ENCODE measurements at places on chromosomes 2 and 18.

GRCh38 chr2:207161247-207162123 is 4.3 kb downstream of the KLF7 start:
- DNase-seq: no peak
- H3K27ac ChIP-seq: no peak overlapping the region
- H3K27me3 ChIP-seq: no peaks in the 10 kb centered on the region

- H3K4me3 ChIP-seq: peak overlapping the region; percentile 62
- peaks cover 58% of the 10 kb centered on the region for H3K27me3 ChIP-seq
- H3K36me3 ChIP-seq: no peaks in the 10 kb centered on the region
- H3K4me1 ChIP-seq: peaks cover 13% of the 10 kb centered on the region
- H3K27ac ChIP-seq: no peak overlapping the region
- DNase-seq: peak; percentile 62
These were observed 713 bp downstream of the ATOH8 start for GRCh38 chr2:85754313-85755095.

GRCh38 chr2:230430957-230431910 is 15.2 kb downstream of the SP100 start:
- no peak overlapping the region for H3K4me3 ChIP-seq
- H3K27me3 ChIP-seq: no peaks in the 10 kb centered on the region
- H3K36me3 ChIP-seq: peaks cover 72% of the 10 kb centered on the region
- no peak for DNase-seq
- H3K27ac ChIP-seq: peak overlapping the region; percentile 24
- peaks cover 58% of the 10 kb centered on the region for H3K4me1 ChIP-seq

DNA sequence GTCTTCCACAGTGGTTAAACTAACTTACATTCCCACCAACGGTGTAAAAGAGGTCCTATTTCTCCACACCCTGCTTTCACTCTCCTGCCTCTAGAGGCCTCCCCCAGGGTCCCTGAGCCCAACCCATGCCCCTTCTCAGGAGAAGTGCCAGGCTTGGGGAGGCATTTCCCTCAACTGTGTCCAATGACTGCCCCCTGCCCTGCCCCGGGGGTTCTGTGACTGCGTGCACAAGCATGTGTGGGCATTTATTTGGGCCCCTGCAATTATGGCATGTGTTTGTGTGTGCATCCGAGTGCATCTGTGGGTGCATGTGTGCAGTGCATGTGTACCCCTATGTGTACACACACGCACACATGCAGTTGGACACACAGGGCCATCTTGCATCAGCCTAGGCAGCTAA is 57.3 kb downstream of the INHBB start:
- H3K4me3 ChIP-seq: no peak overlapping the region
- H3K36me3 ChIP-seq: no peaks in the 10 kb centered on the region
- H3K4me1 ChIP-seq: no peaks in the 10 kb centered on the region
- no peak for DNase-seq
